Uterus (tissue), 4 donors: ENCODE measurements at places on chromosomes 2 and 18. TPM values are rescaled to one million over a fixed set of nuclear protein-coding genes. Genes with fewer than 3 reads are reported as not detected.

DNA sequence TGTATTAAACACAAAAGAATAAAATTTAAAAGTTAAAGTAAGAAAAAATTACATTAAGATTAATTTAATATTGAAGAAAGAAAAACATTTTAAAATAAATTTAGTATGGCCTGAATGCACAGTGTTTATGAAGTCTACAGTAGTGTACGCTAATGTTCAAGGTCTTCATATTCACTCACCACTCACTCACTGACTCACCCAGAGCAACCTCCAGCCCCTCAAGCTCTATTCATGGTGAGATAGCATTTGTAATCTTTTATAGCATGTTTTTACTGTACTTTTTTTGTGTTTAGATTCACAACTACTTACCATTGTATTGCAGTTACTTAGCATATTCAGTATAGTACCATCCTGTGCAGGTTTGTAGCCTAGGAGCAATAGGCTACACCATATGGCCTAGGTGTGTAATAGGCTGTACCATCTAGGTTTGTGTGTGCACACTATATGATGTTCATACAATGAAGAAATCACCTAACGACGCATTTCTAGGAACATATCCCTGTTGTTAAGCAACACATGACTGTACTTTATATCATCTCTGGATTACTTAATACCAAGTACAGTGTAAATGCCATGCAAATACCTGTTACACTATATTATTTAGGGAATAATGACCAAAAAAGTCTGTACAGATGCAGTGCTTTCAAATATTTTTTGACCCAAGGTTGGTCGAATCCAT is 144.0 kb upstream of the IL1R2 start:
- DNase-seq, result no peak

DNA sequence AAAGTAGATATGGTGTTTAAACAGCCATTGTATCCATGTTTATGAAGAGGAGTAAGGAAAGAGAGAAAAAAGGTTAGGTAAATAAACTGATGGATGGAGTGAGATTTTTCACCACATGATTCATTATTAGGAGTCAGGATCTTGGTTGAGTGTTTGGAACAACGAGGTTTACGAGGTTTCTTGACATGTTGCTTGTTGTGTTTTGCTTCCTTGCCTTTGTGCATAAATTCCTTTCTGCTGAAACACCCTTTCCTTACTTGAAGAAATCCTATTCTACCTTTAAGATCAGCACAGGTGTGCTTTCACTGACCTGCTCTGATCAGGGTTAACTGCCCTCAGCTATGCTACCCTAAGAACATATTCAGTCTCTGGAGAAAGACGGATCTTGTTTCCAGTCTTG is 66.6 kb downstream of the EFEMP1 start:
- DNase-seq, result no peak

NPHP1 gene
- 24.7 TPM for total RNA-seq

DNA sequence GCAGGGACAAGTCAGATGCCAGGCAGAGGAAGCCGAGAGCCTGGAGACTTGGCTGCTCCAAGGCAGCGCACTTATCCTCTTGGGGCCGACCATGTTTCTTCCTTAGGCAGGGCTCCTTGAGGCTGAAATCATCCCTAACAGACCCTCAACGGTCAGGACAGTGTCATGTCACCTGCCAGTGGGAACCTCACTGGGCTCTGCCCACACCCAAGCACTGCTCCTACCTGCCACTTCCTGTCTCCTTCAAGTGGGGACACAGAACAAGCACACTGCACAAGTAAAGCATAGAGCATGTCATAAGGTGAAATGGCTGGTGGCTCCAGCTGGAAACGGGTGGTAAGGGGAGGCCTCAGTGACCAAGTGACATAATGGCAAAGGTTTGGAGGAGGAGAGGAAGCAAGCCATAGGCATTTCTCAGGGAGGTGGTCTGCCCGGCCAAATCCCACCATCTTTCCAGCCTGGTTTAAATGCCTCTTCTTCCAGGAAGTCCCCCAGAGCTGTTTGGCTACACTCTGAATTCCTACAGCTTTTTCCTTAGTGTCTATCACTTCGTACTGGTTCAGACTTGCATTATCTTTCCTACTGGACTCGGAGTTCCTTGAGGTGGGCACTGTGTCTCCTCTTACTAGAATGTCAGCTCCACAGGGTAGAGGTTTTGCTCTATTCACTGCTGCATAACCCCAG is 7.3 kb upstream of the ATOH8 start:
- no peak for DNase-seq

- peak; percentile 84 for DNase-seq
Observed at GRCh38 chr2:12493031-12493513, 223.7 kb upstream of the TRIB2 start.

GRCh38 chr2:181680937-181681811 is 857 bp upstream of the NEUROD1 start:
- no peak for DNase-seq

DNA sequence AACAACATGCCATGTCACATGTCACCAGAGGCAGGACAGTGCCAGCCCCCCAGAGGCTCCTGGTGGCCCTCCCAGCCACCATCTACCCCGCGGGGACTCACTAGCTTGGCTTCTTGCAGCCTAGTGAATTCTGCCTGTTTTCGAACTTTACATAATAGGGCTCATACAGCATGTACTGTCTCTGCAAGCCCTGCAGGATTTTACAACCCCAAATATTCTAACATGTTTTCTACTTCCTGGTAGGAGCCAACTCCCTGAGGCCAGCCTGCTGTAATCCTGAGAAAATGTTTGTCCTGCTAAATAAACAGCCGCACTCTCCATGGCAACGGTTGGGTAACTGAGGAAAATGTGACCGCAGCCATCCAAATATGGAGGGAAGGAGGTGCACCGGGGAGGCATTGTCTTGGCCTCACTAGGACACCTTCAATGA is 2.7 kb downstream of the PER2 start:
- DNase-seq, result peak; percentile 86
